ENCODE measurements at places on chromosomes 7 and 10.

- no peaks in the 10 kb centered on the region for H3K27me3 ChIP-seq
- no peak overlapping the region for H3K4me3 ChIP-seq
- no peaks in the 10 kb centered on the region for H3K36me3 ChIP-seq
- no peak for DNase-seq
These were observed 66.2 kb upstream of the STEAP1B start for GRCh38 chr7:22566176-22566575.

GRCh38 chr10:15570738-15571339 is 148.9 kb downstream of the ITGA8 start:
- H3K27me3 ChIP-seq, result no peaks in the 10 kb centered on the region
- H3K27ac ChIP-seq, result no peak overlapping the region
- DNase-seq, result peak; percentile 49
- H3K4me3 ChIP-seq, result no peak overlapping the region
- no peaks in the 10 kb centered on the region for H3K4me1 ChIP-seq

DNA sequence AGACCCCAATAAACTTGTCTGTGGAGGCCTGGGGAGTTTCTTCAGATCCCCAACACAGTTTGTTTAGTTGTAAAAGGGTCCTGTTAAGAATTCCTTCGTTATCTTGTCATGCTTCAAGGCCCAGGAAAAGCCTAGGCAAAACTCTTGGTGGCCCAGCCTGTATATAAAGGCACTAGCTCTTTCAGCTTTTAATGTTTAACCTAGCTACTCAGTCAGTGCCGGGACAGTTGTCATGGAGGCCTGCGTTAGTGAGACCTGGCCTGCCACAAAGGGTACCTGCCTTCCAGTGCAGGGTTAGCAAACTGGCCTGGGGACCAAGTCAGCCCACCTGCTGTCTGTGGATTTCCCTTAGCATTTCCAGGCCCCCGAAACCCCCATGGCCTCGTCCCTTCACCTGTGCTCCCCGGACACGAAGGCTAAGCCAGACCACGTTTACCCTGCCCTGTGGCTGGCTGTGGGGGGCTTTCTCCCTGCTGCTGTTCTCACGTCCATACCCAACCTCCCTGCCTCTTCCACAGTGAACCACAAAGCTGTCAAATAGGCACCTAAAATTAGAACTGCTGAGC is 96.9 kb upstream of the PPP2R2D start:
- no peak for DNase-seq
- H3K4me1 ChIP-seq, result no peaks in the 10 kb centered on the region
- H3K27me3 ChIP-seq, result no peaks in the 10 kb centered on the region
- H3K27ac ChIP-seq, result no peak overlapping the region
- H3K36me3 ChIP-seq, result no peaks in the 10 kb centered on the region
- H3K4me3 ChIP-seq, result no peak overlapping the region

GRCh38 chr7:104900525-104901239 is 113.3 kb upstream of the KMT2E start:
- peaks cover 6% of the 10 kb centered on the region for H3K27me3 ChIP-seq
- H3K27ac ChIP-seq, result no peak overlapping the region
- H3K4me1 ChIP-seq, result no peaks in the 10 kb centered on the region
- no peak overlapping the region for H3K4me3 ChIP-seq
- no peaks in the 10 kb centered on the region for H3K36me3 ChIP-seq

DNA sequence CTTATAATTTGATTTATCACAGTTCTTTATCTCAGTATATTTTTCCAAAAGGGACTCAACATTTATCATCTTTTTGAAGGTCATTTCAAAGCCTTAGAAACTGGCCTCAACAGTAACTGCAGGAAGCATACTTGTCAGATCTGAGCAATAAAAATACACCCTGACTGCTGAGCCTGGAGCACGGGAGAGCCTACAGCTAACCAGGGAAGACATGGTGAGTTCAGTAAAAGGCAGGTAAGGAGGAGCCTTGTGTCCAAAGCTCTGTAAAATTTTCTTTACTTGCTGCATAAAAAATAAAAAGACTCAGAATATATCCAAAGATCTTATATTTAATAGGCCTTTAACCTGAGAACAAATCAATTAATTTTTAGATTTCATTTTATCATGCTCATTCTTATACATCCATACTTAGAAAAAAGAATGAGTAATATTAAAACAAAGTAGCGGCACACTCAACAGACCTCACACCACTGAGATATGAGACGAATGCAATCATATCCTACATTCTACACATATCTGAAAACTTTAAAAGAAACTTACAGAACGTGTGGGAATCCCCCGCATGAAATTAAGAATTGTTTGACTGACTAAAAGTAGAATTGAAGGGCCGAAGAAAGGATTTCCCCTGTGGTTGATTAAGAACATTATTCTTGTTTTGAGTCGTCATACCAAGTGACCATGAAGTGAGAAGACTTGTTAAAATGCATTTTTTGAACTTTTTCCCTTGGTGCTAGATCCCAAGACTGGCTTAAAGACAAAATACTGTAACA is 296.4 kb upstream of the MKLN1 start:
- no peak overlapping the region for H3K4me3 ChIP-seq
- no peak for DNase-seq
- H3K4me1 ChIP-seq, result peaks cover 4% of the 10 kb centered on the region
- H3K27me3 ChIP-seq, result no peaks in the 10 kb centered on the region
- no peaks in the 10 kb centered on the region for H3K36me3 ChIP-seq
- no peak overlapping the region for H3K27ac ChIP-seq

GRCh38 chr7:103940382-103941268 is 48.8 kb downstream of the RELN start:
- DNase-seq, result no peak
- H3K27me3 ChIP-seq, result no peaks in the 10 kb centered on the region
- no peaks in the 10 kb centered on the region for H3K4me1 ChIP-seq
- H3K4me3 ChIP-seq, result no peak overlapping the region

GRCh38 chr10:12782537-12782936 is 219.0 kb downstream of the CCDC3 start:
- H3K4me1 ChIP-seq, result no peaks in the 10 kb centered on the region
- peaks cover 25% of the 10 kb centered on the region for H3K36me3 ChIP-seq
- H3K27ac ChIP-seq, result no peak overlapping the region
- peak; percentile 54 for DNase-seq
- no peak overlapping the region for H3K4me3 ChIP-seq
- H3K27me3 ChIP-seq, result no peaks in the 10 kb centered on the region

GRCh38 chr10:101777619-101778145 is 1.8 kb upstream of the FGF8 start:
- peaks cover 30% of the 10 kb centered on the region for H3K36me3 ChIP-seq
- peaks cover 61% of the 10 kb centered on the region for H3K27me3 ChIP-seq
- H3K4me1 ChIP-seq, result peaks cover 48% of the 10 kb centered on the region

GRCh38 chr10:29344073-29344820 is 55.4 kb downstream of the LYZL1 start:
- H3K27me3 ChIP-seq, result peaks cover 23% of the 10 kb centered on the region
- no peak for DNase-seq

- H3K27ac ChIP-seq, result no peak overlapping the region
- no peak for DNase-seq
- no peak overlapping the region for H3K4me3 ChIP-seq
- no peaks in the 10 kb centered on the region for H3K36me3 ChIP-seq
- H3K4me1 ChIP-seq, result no peaks in the 10 kb centered on the region
These were observed 425.9 kb upstream of the GHITM start for GRCh38 chr10:83713423-83713822.

DNA sequence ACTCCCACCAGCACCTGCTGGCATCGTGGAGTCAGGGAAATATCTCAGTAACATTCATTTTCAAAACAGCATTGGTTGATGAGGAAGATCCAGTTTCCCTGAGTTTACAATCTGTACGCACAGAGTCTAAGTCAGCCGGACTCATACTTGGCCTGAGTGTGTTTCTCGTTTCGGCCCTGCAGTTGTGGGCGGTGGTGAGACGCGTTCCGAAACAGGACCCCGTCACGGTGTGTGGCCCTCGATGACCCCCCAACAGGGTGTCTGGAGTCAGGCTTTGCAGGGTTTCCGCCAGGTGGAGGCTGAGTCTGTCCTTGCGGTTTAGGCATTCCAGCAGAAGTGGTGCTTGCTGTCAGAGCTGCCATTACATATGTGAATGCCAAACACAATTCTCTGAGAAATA is 317.5 kb downstream of the DNAJB6 start:
- H3K27ac ChIP-seq, result no peak overlapping the region
- no peak overlapping the region for H3K4me3 ChIP-seq
- no peaks in the 10 kb centered on the region for H3K27me3 ChIP-seq
- H3K4me1 ChIP-seq, result no peaks in the 10 kb centered on the region

DNA sequence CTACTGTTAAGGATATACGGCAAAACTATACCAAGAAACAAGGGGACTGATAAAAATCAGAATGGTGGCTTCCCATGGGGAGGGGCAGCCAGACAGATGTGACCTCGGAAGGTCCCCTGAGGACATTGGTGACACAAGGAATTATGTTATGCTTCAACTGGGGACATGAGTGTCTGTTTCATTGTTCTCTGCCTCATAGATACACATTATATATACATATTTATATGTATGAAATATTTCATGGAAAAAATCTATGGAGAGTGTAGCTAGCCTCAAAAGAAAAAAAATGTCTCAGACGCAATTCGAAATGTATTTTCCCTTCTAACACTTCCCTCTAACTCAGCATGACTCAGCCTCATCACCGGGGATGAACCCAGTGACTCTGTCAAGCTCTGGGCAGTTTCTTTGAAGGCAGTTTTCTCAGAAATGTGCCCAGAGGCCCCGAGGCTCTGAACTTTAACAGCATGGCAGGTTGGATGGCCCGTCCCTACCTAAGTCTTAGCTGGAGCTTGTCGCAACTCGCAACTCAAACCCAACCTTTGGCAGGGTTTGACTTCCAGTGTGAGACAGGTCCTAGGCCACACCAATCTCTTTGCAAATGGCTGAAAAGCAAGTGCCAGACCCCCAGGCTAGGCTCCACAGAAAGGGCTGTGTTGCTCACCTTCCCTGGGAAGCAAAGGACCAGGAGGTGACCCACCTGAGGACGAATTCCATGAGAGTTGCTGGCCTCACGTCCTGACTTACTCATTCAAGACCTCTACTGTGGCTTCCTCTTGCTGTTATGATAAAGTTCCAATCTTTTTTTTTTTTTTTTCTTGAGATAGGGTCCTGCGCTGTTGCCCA is 86.9 kb downstream of the CARD11 start:
- no peak overlapping the region for H3K4me3 ChIP-seq
- H3K36me3 ChIP-seq, result no peaks in the 10 kb centered on the region
- no peak overlapping the region for H3K27ac ChIP-seq
- H3K4me1 ChIP-seq, result peaks cover 7% of the 10 kb centered on the region
- DNase-seq, result peak; percentile 64
- H3K27me3 ChIP-seq, result peaks cover under 1% of the 10 kb centered on the region

DNA sequence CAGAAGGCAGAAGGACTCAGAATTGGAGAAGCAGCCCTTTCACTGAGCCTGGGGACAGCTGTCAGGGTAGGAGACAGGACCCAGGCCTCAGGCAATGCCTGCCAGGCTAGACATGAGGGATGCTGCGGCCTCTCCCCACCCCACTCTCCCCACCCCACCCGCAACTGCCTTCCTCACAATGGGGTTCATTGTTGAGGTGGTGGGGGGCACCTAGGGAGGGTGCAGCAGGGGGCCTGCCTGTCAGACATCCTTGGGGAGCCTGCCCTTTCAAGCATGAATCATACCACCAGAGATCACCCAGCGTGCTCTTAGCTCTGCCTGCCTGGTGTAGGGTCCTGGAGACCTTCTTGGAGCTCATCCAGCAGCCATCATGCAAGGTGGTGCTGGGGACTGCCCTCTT is at the start of gene C10orf62:
Gene C10orf62 (plus strand): TSS at position 243 of the 400 bp plus-strand sequence. CDS start 177 bp downstream, outside the sequence.
- no peak within 1 kb of the TSS for H3K4me3 ChIP-seq
- H3K4me1 ChIP-seq, result peaks cover 40% of the 10 kb centered on the region
- no peaks in the 10 kb centered on the region for H3K36me3 ChIP-seq
- no peak for DNase-seq
- H3K27ac ChIP-seq, result no peak within 1 kb of the TSS

DNA sequence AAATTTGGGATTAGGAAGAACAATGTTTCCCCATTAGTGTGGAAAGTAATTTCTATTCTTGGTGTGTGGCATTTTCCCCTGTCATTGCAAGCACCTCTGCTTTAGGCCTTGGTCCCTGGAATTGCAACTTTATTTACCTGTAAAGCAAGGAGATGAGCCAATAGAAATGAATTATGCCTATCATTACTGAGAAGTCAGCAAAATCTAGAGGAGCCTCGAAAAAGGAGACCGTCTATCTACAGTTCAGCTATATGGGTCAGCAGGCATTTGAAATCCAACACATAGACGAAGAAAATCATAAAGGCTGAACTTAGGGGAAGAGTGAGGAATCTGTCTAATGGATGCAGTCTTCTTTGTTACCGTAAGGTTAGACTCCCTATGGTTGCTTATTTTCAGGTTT is 161.1 kb downstream of the CCDC71L start:
- no peak overlapping the region for H3K4me3 ChIP-seq
- H3K27me3 ChIP-seq, result no peaks in the 10 kb centered on the region
- no peaks in the 10 kb centered on the region for H3K36me3 ChIP-seq
- no peak overlapping the region for H3K27ac ChIP-seq

GRCh38 chr10:47325303-47326291 is 3.3 kb downstream of the GDF2 start:
- H3K27me3 ChIP-seq, result peaks cover 26% of the 10 kb centered on the region
- H3K36me3 ChIP-seq, result no peaks in the 10 kb centered on the region
- H3K27ac ChIP-seq, result no peak overlapping the region
- DNase-seq, result no peak

DNA sequence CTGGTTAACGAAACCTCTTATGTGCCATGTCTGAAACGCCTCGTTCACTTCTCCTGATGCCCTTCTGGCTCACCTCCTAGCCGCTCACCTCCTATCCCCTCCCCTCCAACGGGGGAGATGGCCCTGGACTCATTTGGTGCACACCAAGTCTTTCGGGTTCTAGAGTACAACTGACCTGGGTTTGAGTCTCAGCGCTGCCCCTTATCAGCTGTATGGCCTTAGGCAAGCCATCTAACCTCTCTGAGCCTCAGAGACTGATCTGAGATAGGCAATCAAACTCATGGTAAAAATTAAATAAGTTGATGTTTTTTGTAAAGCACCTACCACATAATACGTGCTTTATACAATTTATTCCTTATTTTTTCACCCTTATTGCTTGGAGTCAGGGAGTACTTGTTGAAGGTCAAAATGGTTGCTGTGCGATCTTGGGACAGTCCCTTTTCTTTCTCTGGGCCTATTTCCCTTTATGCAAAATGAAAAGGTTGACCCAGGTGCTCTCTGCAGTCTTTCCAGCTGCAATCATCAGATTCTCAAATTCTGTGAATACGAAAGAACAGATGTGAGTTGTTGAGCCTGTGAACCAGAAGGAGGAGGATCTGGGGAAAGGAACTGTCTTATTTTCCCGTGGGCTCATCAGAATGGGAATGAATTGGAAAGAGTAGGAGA is 31.2 kb upstream of the PLEKHA1 start:
- H3K4me3 ChIP-seq, result no peak overlapping the region
- no peaks in the 10 kb centered on the region for H3K27me3 ChIP-seq
- no peak overlapping the region for H3K27ac ChIP-seq
- no peak for DNase-seq
- H3K36me3 ChIP-seq, result no peaks in the 10 kb centered on the region
- peaks cover 17% of the 10 kb centered on the region for H3K4me1 ChIP-seq

- peak; percentile 54 for DNase-seq
- H3K27me3 ChIP-seq, result no peaks in the 10 kb centered on the region
- H3K4me3 ChIP-seq, result no peak overlapping the region
- H3K27ac ChIP-seq, result no peak overlapping the region
These were observed 31.5 kb downstream of the CUL1 start for GRCh38 chr7:148729984-148730733.
